ENCODE measurements at places on chromosomes 7 and 10.

- DNase-seq = no peak
Observed at GRCh38 chr7:92682330-92682729, 92.1 kb upstream of the FAM133B start.

GRCh38 chr10:61096056-61096455 lies 152.1 kb upstream of the RHOBTB1 start:
- DNase-seq = no peak

DNA sequence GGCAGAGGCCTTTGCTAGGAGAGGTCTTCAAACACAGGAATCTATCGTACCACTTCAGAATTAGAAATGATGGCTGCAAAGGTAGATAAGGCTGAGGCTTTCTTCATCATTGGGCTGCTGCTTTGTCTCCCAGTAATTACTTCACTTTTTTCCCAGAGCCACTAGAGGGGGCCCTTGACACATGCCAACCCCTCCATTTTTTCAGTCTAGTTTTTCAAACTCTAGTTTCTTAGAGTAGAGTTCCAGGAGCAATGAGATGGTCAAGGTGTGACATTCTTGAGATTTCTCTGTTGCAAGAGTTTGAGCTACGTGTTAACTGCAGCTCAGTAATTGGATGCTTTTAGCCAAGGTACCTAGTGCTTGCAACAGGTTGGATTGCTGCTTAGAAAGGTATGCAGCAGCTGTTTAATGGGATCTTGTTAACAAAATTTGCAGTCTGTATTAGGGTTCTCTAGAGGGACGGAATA lies 33.8 kb upstream of the RBM20 start:
- peak; percentile 66 for DNase-seq

- DNase-seq = no peak
Observed at GRCh38 chr10:51918884-51919325, 219.5 kb upstream of the CSTF2T start.

- peak; percentile 74 for DNase-seq
Observed at GRCh38 chr10:101237982-101238731, 8.9 kb upstream of the LBX1 start.

Measured in H7 (cell line).